Pancreas (tissue), 10 donors: ENCODE measurements at places on chromosomes 13 and 19. TPM values are rescaled to one million over a fixed set of nuclear protein-coding genes. Genes with fewer than 3 reads are reported as not detected.

Gene CCL25
- not detected for total RNA-seq

DNA sequence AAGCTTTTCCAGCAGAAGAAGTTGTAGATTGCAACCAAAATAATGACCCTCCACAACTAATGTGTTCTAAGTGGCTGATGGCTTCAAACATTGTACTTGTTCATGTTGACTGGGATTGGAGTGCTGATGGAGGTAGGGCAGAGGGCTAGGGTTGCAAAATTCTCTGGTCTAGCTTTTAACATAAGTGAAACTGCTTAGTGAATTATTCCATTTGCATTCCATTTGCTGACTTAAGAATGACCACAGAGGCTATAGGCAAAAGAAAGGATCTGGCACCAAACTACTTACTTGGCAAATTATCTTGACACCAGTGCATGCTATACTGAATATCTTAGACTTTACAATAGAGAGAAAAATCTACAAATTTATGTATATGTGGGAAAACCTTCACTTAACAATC lies 287.0 kb downstream of the FGF9 start:
- no peak overlapping the region for H3K27ac ChIP-seq
- no peaks in the 10 kb centered on the region for H3K27me3 ChIP-seq
- no peaks in the 10 kb centered on the region for H3K36me3 ChIP-seq

GRCh38 chr19:33660410-33661124 lies 38.8 kb downstream of the CHST8 start:
- H3K36me3 ChIP-seq = no peaks in the 10 kb centered on the region
- H3K4me3 ChIP-seq = no peak overlapping the region
- H3K27me3 ChIP-seq = no peaks in the 10 kb centered on the region
- no peak for DNase-seq
- H3K4me1 ChIP-seq = no peaks in the 10 kb centered on the region
- no peak overlapping the region for H3K27ac ChIP-seq

DNA sequence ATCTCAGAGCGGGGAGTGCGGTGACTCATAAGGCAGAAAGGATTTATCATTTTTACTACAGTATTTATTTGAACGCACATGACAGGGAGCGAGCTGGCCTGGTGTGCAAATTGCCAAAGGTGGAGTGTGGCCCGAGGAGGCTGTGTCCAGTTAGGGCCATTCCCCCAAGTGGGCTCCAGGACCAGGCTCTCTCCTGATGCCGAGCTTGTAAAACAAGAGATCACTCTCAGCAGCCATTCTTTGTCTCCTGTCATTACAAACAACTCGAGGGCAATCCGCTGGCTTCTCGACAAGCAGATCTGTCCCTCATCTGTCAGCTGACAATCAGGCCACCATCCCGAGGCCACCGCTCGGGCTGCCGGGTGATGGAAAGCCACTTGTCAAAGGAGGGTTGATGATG lies 418.9 kb downstream of the ZNF536 start:
- H3K27me3 ChIP-seq = no peaks in the 10 kb centered on the region
- H3K36me3 ChIP-seq = no peaks in the 10 kb centered on the region
- H3K27ac ChIP-seq = no peak overlapping the region
- H3K4me3 ChIP-seq = no peak overlapping the region
- DNase-seq = no peak

- no peaks in the 10 kb centered on the region for H3K4me1 ChIP-seq
- no peaks in the 10 kb centered on the region for H3K36me3 ChIP-seq
- H3K27me3 ChIP-seq = no peaks in the 10 kb centered on the region
- H3K4me3 ChIP-seq = no peak overlapping the region
- H3K27ac ChIP-seq = no peak overlapping the region
- no peak for DNase-seq
Measured at GRCh38 chr13:46288570-46289259, 77.0 kb downstream of the LRRC63 start.

GRCh38 chr19:14550201-14550754 lies 20.9 kb downstream of the TECR start:
- no peak overlapping the region for H3K27ac ChIP-seq
- no peaks in the 10 kb centered on the region for H3K4me1 ChIP-seq
- H3K27me3 ChIP-seq = no peaks in the 10 kb centered on the region
- DNase-seq = no peak
- H3K36me3 ChIP-seq = no peaks in the 10 kb centered on the region

DNA sequence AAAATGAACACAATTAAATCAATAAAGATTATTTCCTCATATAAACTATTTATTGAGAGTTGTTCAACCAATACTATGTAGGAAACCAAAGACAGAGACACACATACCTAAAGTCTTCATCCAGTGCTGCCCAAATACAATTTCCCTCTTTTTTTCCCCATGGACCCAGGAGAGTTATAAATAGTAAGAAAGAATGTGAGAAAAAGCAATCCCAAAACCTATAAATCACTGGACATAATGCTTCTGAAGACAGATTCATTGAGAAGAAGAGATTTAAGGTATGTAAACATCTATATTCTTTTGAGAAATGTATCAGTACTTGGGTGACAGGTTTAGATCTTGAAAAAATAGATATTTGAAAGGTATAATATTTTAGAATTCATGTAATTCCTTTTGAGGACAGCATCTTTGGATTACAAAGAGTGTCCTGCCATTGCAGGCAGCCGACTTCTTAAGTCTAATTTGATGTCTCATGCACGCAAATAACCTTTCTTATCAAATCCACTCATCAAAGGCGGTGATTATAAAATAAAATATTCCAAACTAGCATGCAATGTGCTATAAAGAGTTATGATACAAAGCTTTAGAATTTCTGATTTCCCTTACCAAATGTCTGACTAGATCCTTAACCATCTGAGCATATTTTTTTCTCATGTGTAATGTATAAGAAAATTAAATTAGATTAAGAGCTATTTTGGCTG lies 739.4 kb downstream of the LIG4 start:
- H3K4me3 ChIP-seq = no peak overlapping the region
- H3K27ac ChIP-seq = no peak overlapping the region
- no peaks in the 10 kb centered on the region for H3K36me3 ChIP-seq
- H3K27me3 ChIP-seq = no peaks in the 10 kb centered on the region
- no peak for DNase-seq

Gene EBI3
- total RNA-seq = not detected

DNA sequence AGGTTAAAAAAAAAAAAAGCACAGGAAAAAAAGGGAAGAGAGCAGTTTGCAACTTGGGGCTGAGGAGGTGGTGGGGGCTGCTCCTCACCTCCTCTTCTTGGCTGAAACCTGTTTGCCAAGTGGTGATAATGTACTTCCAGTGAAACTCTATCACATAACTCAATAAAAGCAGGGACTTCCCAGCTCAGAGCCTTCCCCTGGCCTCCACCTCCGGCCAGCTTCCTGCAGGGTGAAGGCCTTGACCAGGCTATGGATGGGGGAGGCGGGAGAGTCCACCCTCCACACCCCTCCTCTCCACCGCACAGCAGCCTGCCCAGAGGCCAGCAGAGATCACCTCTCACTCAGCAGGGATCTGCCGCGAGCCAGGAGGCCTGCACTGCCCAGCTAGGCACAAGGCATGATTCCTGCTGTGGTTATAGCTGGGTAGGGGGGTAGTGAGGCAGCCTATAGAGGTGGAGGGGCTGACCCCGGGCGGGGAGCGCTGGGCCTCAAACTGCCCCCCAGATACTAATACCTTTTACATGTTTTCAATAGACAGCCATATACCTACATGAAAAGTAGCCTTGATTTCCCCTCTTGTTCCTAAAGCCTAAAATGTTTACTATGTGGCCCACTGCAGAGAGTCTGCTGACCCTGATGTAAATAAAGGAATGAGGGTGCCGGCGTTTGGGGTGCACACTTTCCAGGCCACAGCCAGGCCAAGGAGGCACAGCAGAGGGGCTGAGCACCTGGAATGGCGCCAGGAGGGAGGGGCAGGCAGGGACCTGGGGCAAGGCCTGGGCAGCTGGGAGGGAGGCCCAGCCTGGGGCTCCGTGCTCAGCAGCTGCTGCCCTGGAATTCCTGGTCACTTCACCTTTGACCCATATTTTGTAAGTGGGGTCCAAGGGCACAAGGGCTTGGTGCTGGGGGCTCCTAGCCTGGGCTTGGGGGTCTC lies 10.3 kb downstream of the ZNF787 start:
- no peaks in the 10 kb centered on the region for H3K36me3 ChIP-seq
- peaks cover 56% of the 10 kb centered on the region for H3K4me1 ChIP-seq
- H3K27me3 ChIP-seq = no peaks in the 10 kb centered on the region

Gene AXL
- 16.6 TPM for total RNA-seq

DNA sequence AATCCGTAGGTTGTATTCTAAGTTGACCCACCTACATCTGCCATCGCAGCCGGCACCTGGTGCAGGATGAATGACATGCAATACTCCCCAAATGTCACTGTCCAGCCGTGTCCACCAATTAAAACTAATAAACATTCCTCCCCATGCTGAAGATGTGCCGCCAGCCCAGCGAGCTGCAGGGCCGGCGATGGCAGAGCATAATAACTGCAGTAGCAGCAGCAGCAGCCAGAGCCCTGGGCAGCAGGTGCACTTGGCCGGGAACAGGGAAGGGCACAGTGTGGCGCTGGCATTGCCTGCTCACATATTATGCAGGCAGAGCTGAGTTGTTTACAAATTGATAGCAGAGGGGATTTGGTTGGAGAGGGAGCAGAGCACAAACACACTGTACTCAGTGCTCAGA lies 754.9 kb downstream of the OLFM4 start:
- no peak for DNase-seq
- H3K4me1 ChIP-seq = no peaks in the 10 kb centered on the region
- no peak overlapping the region for H3K4me3 ChIP-seq
- H3K27me3 ChIP-seq = peaks cover 11% of the 10 kb centered on the region
- H3K27ac ChIP-seq = no peak overlapping the region

Gene KLK10
- 0.49 TPM for total RNA-seq

- no peaks in the 10 kb centered on the region for H3K36me3 ChIP-seq
- no peaks in the 10 kb centered on the region for H3K27me3 ChIP-seq
- no peak for DNase-seq
- no peaks in the 10 kb centered on the region for H3K4me1 ChIP-seq
- H3K27ac ChIP-seq = no peak overlapping the region
Measured at GRCh38 chr13:22161871-22162270, 491.0 kb downstream of the FGF9 start.

- H3K4me1 ChIP-seq = no peaks in the 10 kb centered on the region
- DNase-seq = no peak
- H3K36me3 ChIP-seq = no peaks in the 10 kb centered on the region
- no peak overlapping the region for H3K4me3 ChIP-seq
Measured at GRCh38 chr19:1425102-1425837, 12.9 kb upstream of the RPS15 start.

GRCh38 chr13:102510072-102510471 lies 86.7 kb upstream of the TPP2 start:
- no peak overlapping the region for H3K4me3 ChIP-seq
- H3K27me3 ChIP-seq = no peaks in the 10 kb centered on the region
- no peaks in the 10 kb centered on the region for H3K4me1 ChIP-seq
- no peak for DNase-seq

Gene AMER2
- not detected for total RNA-seq

- no peak for DNase-seq
- H3K4me1 ChIP-seq = peaks cover 5% of the 10 kb centered on the region
- H3K27me3 ChIP-seq = no peaks in the 10 kb centered on the region
- H3K27ac ChIP-seq = no peak overlapping the region
- H3K4me3 ChIP-seq = no peak overlapping the region
Measured at GRCh38 chr19:45448887-45449299, 18.9 kb upstream of the FOSB start.

DNA sequence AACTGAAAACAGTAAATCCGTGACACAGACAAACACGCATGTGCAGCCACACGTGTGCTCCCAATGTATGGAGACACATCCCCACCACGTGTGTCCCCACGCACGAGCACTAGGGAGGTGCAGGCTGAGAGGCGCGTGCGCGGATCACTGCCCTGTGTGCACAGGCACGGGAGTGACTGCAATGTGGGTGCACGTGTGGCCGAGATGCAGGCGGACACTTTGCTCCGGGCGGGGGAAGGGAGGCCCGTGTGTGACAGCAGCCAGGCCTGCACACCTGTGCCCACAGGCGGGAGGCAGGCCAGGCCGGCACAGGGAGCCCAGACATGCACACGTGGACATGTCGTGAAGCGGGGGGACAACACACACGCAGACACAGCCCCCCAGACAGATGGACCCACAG lies 77.0 kb downstream of the PTPRS start:
- H3K4me1 ChIP-seq = no peaks in the 10 kb centered on the region
- no peaks in the 10 kb centered on the region for H3K27me3 ChIP-seq
- DNase-seq = no peak
- H3K36me3 ChIP-seq = no peaks in the 10 kb centered on the region
- no peak overlapping the region for H3K27ac ChIP-seq

Gene NPHS1
- 21.3 TPM for total RNA-seq

DNA sequence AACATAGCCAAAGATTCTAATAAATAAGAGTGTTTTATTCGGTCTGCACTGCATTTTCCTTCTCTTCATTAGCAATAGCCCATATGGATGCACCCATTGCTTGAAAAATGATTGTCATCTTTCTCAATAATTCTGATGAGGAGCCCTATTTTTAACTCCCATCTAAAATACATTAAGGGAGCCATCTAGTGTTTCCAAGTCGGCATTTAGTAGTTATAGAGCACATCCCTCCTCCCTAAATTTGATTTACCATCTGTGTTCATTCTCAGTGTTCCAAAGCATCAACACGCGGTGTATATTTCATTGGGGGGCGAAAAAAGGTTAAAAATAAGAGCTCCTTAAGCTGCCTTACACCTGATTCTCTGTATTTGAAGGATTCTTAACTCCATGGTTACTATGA lies 119.2 kb upstream of the IPO5 start:
- no peak overlapping the region for H3K27ac ChIP-seq
- no peaks in the 10 kb centered on the region for H3K27me3 ChIP-seq
- no peaks in the 10 kb centered on the region for H3K4me1 ChIP-seq
- no peak overlapping the region for H3K4me3 ChIP-seq
- no peak for DNase-seq

DNA sequence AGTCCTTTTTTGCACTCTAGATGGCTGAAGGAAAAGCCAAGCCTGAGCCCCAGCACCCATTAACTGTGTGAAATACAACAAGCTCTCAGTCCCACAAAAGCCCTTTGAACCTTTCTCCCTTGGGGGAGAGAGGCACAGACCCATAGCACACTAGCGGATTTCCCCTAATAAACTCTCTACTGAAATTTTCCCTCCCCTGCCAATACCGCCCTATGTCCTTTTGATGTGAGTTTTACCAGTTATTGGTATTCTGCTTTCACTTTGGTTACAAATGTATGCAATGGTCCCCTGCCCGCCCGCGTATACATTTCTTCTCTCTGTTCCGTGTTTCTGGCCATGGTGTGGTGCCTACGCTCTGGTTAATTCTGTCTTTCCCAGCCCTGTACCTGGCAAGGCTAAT lies 54.0 kb upstream of the MYO16 start:
- no peaks in the 10 kb centered on the region for H3K27me3 ChIP-seq
- DNase-seq = no peak
- no peaks in the 10 kb centered on the region for H3K4me1 ChIP-seq
- H3K27ac ChIP-seq = no peak overlapping the region

GRCh38 chr13:51112771-51113170 lies 1.7 kb upstream of the C13orf42 start:
- no peak for DNase-seq
- no peaks in the 10 kb centered on the region for H3K36me3 ChIP-seq
- no peaks in the 10 kb centered on the region for H3K4me1 ChIP-seq
- no peak overlapping the region for H3K27ac ChIP-seq

- H3K36me3 ChIP-seq = no peaks in the 10 kb centered on the region
- no peak for DNase-seq
- H3K4me1 ChIP-seq = no peaks in the 10 kb centered on the region
- H3K27ac ChIP-seq = no peak overlapping the region
- H3K4me3 ChIP-seq = no peak overlapping the region
Measured at GRCh38 chr13:52348983-52349780, 56.8 kb downstream of the THSD1 start.
